ENCODE measurements at places on chromosomes 13 and 19.

DNA sequence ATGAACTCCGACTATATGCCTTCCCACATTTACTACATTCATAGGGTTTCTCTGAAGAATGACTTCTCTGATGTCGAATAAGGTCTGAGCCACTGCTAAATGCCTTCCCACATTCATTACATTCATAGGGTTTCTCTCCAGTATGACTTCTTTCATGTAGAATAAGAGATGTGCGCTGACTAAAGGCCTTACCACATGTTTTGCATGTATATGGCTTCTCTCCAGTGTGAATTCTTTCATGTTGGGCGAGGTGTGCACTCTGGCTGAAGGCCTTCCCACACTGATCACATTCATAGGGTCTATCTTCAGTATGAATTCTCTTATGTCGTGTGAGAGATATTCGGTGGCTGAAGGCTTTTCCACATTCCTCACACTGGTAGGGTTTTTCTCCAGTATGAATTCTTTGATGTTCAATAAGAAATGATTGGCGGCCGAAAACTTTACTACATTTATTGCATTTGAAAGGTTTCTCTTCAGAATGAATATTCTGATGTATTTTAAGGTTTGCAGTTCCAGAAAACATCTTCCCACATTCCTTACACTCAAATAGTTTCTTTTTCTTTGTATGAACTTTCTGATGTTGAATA lies 35.8 kb downstream of the ZNF667 start:
- no peak for DNase-seq

DNA sequence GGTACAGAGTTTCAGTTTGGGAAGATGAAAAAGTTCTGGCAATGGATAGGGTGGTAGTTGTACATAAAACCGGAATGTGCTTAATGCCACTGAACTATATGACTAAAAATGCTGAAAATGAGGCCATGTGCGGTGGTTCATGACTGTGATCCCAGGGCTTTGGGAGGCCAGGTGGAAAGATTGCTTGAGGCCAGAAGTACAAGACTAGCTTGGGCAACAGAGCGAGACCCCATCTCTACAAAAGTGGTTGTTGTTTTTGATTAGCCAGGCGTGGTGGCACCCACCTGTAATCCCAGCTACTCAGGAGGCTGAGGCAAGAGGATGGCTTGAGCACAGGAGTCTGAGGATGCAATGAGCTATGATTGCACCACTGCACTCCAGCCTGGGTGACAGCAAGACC lies 12.8 kb downstream of the SMAD9 start:
- DNase-seq: no peak

- no peak for DNase-seq
Measured at GRCh38 chr19:49677231-49677900, at the start of gene PRMT1. TSS of gene PRMT1 (plus strand) at chr19:49677271. CDS start at chr19:49677281, 10 bp downstream.

GRCh38 chr13:32036757-32037156 lies 5.2 kb downstream of the FRY start:
- no peak for DNase-seq

- DNase-seq: no peak
Measured at GRCh38 chr13:49859560-49859959, 67.1 kb upstream of the KPNA3 start.

- DNase-seq: no peak
Measured at GRCh38 chr19:30879225-30879624, 470.0 kb downstream of the TSHZ3 start.

All from stimulated activated CD4-positive, alpha-beta T cell treated with anti-CD3 and anti-CD28 coated beads, Interleukin-15, amount 100 ng/mL, for 48 hours (primary cell).